ENCODE measurements at places on chromosomes 3 and 15.

- DNase-seq, result no peak
These were observed 100.2 kb downstream of the RFTN1 start for GRCh38 chr3:16413321-16413720.

DNA sequence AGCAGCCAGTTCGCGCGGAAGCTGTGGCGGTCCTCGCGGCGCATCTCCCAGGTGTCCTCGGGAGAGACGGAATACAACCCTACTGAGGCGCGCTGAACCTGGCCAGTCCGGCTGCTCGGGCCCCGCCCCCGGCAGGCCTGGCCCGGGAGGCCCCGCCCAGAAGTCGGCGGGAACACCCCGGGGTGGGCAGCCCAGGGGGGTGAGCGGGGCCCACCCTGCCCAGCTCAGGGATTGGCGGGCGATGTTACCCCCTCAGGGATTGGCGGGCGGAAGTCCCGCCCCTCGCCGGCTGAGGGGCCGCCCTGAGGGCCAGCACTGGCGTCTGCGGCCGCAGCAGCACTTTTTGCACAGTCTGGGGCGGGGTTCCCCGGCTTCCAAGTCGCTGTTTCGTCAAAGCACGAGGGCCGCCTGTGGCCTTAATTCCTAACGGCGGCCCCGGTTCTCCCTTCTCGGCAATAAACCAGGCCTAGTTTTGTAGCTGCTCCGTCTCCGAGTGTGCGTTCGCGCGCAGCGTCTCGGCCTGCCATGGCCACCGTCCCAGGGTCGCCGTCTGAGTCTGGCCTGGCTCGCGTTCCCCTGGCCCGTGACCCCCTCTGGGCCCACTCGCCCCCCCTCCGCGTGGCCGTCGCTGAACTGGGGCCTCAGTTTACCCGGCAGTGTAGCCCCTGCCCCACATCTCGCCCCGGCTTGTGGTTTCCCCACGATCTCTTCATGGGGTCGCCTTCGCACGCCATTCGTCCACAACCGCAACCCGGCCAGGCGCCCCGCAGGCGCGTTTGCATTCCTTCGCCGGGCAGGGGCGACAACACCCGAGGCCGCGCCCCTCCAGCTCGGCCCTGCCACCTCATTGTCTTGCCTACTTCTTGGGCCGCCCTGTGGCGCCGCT is 30.0 kb downstream of the NBEAL2 start:
- peak; percentile 95 for DNase-seq

GRCh38 chr3:115982629-115983028 is 359.3 kb downstream of the GAP43 start:
- DNase-seq, result no peak

GRCh38 chr15:38111070-38111469 is 141.6 kb upstream of the SPRED1 start:
- DNase-seq, result no peak

DNA sequence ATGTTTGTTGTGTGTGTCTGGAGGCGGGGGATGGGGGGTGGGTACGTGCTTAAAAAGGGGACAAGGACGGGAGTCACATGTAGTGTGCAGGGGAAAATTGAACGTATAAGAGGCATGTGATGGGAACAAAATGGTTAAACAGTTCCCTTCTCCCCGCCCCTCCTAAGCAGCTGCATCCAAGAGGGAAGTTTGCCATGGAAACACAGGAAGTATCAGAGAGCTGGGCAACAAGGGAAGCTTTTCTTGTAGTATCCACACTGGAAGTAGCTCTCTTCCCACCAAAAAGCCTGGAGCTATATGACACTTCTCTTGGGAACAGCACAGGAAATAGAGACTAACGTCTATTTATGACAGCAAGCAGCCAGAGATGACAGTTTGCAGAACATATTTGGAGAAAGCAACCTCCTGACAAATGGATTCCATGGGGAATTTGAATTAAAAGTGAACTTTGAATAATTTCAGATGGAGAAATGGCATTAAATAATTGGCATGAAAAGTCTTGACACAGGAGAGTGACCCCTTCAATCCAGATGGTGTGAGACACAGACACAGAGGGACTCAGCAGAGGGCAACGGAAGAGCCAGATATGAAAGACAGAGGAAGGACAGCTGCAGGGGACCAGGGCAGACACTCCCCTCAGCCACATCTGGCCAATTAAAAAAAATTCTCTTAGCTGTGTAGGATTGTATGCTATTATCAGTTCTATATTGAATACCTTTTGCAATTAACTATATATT is 294.2 kb upstream of the TBL1XR1 start:
- peak; percentile 77 for DNase-seq

GRCh38 chr3:3816034-3816433 is 16.8 kb downstream of the LRRN1 start:
- no peak for DNase-seq

- no peak for DNase-seq
These were observed 846.6 kb downstream of the MCTP2 start for GRCh38 chr15:95078003-95078402.

DNA sequence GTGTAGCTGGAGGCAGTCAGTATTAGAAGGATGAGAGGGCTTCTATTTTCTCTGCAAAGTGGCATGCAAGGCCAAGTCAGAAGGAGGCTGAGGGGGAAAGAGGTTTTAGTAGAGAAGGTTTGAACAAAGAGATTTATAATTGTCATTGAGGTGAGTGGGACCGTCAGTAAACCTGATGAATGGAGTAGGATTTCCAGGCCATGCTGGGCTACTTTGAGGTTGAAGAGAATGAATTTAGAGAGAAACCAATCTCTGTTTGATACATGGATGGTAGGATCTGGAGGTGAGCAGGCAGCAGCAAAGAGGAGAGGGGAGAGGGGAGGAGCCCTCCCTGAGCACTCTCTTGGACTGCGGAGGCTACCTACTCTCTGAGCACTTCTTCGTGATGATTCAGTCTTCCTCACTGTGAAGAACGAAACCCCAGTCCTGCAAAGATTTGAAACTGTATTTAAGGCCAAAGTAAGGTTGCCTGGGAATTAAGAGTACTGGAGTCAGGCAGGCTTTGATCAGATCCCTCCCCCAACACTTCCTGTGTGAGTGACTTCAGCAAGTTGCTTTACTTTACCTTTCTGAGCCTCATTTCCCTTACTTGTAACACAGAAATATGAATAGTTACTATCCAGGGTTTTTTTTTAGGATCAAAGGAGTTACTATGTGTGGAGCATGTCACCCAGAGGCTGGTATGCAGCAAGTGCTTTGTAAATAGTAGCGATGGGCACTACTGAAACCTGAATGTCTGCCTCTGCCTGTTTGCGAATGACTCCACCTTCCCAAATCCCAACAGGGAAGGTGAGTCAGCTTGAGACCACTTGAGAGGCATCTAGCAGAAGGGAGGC is 75.8 kb downstream of the RPL39L start:
- no peak for DNase-seq

DNA sequence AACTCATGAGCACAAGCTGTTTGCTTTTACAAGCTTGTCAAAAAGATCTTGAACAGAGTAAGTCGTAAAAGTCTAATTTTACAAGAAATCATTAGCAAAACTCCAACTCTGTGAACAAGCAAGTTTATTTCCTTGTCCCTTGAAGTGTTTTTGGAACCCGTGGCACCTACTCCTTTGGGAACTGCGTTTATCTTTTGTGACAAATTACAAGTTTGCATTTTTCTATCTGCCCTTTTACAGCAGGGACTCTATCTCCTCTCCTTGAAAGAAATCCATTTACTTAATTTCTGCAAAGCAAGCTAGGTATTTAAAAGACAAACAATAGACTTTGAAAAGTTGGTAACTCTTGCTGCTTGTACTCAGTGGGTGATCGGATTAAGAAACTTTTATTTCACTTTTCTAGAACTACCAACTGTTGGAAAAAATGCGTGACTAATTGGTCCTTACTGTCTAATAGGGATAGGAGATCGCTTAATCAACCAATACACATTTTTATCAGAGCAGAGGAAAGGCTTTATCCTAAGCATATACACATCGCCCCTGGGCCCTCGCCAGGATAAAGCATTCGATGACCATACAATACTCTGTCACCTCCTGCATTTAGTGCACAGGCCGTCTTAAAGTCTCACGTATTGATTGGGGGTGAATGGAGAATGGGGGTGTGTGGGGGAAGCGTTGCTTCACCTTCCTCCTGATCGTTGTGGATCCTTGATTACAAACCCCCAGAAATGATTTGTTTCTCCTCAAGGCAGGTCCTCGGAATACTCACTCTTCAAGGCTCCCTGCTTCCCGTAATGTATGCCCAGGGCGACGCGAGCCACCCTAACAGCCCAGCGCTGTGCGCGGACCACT is 1.7 kb downstream of the PRTG start:
- peak; percentile 48 for DNase-seq

GRCh38 chr15:50506121-50506520 is 40.3 kb downstream of the USP50 start:
- DNase-seq, result no peak

- DNase-seq, result no peak
These were observed 38.4 kb downstream of the TMEM158 start for GRCh38 chr3:45187694-45188141.

DNA sequence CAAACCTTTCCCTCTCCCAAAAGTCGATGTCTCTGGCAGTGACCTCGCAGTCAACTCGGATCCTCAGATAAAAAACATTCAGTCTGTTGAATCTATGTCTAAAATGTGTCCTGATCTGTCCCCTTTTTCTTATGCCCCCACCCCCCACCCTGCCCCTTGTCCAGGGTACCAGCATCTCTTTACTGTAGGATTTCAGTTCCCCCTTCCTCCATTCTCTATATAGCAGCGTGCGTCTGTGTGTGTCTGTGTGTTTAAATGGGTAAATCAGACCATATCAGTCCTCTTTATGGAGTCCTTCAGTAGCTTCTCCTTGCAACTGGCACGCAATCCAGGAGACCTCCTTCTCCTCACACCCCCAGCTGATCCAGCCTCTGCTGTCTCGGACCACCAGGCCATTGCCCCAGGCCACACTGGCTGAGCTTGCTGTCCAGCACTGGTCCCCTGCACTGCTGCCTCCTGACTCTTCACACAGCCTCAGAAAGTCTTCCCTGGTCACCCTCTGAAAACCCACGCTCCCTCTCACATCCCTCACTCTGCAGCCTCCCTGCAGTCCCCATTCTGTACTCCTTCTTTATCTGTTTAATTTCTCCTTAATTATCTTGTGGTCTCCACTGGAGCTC is 1.5 kb downstream of the LRRK1 start:
- DNase-seq, result no peak

- DNase-seq, result peak; percentile 56
These were observed 23.2 kb upstream of the IP6K2 start for GRCh38 chr3:48739955-48740823.

- no peak for DNase-seq
These were observed 314.7 kb downstream of the RORA start for GRCh38 chr15:60914360-60914759.

DNA sequence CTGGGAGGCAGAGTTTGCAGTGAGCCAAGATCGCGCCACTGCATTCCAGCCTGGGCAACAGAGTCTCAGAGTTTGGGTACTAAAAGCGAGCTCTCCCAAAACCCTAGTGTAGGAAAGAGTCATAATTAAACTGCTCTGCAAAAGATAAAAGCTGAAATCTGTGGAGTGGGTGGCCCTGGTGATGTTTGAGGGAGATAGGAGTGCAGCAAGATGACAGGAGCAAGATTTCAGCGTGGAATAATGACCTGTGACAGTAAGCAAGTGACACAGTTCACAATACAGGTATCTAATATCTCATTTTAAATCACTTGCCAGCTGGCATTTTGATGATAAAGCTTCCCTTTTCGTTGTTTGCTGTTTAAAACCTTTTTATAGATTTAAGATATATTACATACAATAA is 79.3 kb downstream of the MDFIC2 start:
- no peak for DNase-seq

DNA sequence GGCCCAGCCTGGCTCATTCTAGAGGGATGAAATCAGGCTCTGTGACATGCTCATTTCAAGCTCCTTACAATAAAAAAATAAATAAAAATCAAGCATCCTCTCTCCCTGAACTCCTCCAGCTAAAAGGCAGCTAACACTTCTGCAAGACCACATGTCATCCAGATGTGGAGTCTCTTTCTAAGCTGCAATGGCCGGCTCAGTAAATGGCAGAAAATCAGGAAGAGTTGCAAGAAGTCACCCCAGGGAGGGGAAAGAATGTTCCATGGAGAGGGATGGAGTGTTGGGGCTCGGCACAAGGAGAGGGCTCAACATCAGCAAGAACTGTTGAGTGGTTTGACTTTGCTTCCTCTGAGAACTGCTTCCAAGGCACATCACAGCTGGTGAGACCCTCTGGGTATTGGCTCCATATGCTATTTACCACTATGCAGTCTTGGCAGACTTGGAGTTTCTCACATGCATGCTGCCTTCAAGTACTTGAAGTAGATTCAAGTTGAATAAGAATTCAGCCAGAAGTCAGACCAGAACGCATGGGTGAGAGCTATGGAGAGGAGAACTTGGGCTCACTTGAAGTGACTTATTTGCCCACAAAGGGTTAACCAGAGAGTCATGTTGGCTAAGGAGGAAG is 689.0 kb downstream of the NTRK3 start:
- DNase-seq, result no peak

GRCh38 chr15:100695048-100695447 is 92.7 kb downstream of the ASB7 start:
- no peak for DNase-seq

GRCh38 chr3:66991459-66991858 is 6.6 kb upstream of the KBTBD8 start:
- DNase-seq, result no peak

DNA sequence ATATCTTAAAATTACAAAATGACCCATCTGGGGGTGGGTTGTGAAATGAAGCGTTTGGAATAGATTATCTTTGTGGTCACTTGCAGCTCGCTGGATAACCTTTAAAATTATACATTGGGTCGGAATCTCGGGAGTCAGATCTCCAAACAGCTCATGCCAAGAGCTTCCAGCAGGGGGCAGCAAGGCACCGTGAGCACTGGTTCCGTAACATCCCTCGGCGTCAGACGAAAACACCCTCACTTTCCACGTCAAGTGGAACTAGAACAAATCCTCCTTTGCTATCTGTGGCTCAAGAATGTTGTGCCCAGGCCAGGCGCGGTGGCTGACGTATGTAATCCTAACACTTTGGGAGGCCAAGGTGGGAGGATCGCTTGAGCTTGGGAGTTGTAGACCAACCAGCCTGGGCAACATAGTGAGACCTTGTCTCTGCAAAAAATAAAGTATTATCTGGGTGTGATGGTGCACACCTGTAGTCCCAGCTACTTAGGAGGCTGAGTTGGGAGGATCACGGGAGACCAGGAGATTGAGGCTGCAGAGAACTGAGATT is 31.1 kb downstream of the UMPS start:
- peak; percentile 88 for DNase-seq

DNA sequence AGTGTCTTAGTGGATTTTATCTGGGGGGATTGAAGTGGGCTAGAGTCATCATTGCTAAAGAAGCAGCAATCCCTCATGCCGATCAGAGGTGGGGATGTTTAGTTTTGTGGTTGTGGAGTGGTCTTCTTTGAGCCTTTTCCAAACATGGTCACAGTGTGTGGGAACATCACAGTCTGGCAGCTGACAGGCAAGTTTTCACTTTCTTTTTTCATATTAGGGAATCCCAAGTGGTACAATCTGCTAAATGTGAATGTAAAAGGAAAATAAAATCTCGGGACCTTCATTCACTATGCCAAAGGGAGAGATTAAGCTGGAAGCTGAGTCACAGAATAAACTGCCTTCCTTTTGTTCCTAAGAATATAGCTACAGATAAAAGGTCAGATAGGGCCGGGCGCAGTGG is 10.4 kb upstream of the CX3CR1 start:
- no peak for DNase-seq

Measured in right forelimb (tissue), 1 donor.